Cardiac fibroblast (primary cell): ENCODE measurements at places on chromosomes 12 and 14.

DNA sequence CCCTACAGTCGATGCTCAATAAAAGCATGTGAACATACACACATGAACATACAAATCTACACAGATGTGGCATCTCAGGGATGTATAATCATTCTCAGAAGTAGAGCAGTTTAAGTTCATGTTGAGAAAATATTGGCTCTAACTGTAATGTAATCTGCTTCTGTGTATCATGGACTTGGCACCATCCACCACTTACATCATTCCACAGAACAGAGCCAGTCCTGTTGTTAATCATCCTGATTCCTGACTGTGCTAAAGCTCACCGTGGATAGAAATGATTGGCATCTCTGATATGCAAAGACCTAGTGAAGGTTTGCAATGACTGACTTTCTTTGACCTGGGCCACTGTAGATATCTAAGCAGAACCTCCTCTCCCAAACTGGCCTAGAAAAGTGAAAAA lies 1141.3 kb downstream of the BCL11B start:
- DNase-seq: no peak

DNA sequence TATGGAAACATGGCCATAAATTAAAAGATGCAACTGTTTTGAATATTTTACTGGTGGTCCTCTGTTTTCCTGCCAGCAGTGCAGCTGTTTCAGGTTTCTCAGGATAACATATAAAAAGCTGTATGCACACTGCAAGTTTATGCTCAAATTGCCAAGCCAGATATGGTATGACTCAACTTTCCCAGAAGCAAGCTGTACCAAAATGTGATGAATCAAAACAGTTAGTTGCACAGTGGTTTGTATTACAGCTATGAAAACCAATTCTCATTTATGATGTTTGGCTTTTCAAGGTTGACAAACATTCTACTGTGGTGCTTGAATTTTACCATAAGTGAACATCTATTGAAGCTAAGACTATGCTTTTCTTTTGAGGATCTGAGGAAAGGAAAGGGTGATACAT lies 15.5 kb downstream of the TRMT5 start:
- peak; percentile 77 for DNase-seq

- DNase-seq: peak; percentile 13
These were observed 41.2 kb upstream of the CRY1 start for GRCh38 chr12:107134558-107134957.

DNA sequence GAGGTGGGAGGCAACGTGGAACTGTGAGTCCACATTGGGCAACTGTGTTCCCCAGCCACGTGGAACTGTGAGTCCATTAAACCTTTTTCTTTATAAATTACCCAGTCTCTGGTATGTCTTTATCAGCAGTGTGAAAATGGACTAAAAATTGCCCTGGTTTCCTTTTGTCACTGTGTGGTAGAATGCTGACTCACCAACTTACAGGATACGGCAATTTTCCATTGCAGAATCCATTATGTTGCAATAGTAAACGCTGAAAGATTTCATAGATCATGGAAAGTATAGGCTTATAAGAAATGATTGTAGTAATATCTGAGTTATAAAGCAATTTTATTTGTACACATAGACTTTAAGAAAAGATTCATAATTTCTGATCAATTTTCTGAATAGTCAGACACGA lies 93.0 kb downstream of the GTF2A1 start:
- DNase-seq: peak; percentile 33

- DNase-seq: no peak
These were observed 22.3 kb upstream of the SSPN start for GRCh38 chr12:26172946-26173552.

- DNase-seq: no peak
These were observed 12.5 kb downstream of the FGF6 start for GRCh38 chr12:4432878-4433744.
